Neural crest cell (in vitro differentiated cells): ENCODE measurements at places on chromosomes 3 and 15. TPM values are rescaled to one million over a fixed set of nuclear protein-coding genes. Genes with fewer than 3 reads are reported as not detected.

DNA sequence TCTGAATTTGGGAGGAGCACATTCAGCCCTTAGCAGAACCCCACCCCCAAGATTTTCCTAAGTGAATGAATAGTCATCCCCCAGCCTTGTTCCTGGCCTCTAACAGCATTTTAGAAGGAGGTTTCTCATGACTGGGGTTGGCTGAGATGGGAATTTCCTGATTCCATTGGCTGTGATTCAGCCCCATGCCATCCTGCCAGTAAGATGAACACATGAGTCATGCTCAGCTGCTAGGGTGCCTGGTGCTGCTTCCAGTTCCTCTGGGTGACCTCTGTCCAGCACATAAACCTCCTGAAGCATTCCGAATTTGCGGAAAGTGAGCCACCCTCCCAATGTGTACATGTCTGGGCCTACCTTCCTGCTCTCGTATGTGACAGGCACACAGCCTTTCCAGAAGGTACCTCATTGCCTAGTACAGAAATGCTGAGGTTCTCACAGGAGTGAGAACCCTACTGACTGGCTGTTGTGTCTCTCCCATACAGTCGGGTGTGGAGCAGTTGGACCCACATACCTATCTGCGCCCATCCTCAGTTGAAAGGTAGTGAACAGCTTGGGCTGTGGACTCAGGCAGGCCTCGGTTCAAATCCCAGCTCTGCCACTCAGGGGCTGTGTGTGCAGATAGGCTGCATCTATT, 91.7 kb downstream of the APBA2 start:
- DNase-seq: no peak

GOLGA6B gene
- not detected in 2 replicates for total RNA-seq

DNA sequence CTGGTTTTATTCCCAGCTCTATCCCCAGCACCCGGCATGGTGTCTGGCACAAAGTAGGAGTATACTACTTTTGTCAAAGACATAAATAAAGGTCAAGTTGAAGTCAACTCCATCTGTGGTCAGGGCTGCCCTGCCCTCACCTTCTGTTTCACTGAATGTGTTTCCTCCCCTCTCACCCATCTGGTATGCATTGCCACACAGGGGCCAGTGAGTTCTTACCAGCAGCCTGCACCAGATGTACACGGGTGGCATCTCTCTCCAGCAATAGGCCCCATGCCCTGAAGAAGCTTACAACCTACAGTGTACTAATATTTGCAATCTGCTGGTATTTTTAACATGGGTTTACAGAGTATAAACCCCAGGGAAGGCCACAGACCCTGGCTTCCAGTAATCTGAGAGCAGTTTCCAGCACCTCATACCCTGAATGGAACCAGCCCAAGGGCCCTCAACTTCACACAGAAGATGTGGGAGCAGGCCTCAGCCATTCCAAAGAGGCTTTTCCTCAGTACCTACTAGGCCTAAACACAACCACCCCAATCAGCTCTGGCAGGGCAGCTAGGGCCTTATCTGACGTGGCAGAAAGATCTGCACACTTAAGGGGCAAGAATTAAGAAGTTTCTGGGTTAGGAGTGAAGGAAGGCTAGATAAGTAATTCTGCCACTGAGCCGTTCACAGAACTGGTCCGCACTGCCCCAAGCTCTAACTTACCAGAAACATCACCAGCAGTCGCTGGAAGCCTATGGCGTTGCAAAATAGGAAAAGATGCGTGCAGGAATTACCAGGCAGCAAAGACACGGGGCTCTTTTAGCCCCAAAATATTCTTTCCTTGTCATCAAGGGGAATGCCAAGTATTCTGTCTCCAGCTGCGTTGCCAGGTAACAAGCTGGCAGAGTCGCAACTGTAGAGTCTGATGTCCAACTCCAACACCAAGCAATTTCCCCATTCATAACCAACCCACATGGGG, 2.1 kb downstream of the IDH2 start:
- DNase-seq: no peak

- no peak for DNase-seq
Measured at GRCh38 chr3:108342837-108343486, 46.6 kb downstream of the HHLA2 start.

DNA sequence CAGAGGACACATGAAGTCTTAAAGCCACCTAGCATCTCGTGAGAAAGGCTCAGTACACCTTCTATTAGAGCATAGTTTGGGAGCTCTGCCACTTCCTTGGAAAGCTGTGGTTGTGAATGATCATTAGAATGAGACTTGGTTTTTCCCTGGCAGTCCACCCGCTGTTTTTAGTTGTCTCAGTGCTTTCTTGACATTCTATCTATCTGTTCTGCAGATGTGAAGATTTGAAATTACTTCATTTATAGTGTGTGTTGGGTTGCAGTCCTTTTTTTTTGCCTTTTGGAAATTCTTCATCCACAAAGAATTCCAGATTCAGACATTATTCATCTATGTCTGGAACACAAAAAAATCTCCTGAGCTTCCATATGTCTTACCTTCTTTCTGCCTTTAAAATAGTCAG, 23.7 kb downstream of the PPP2R3A start:
- no peak for DNase-seq

- no peak for DNase-seq
Measured at GRCh38 chr3:50573566-50574443, 4.5 kb downstream of the HEMK1 start.

GRCh38 chr3:134232151-134232550, 18.5 kb downstream of the RYK start:
- no peak for DNase-seq

PIGZ gene
- total RNA-seq: 1.9 TPM in 2 replicates

GRCh38 chr3:39349080-39349479, 19.6 kb downstream of the CCR8 start:
- DNase-seq: no peak

- no peak for DNase-seq
Measured at GRCh38 chr15:64066451-64066850, 20.2 kb upstream of the DAPK2 start.

GRCh38 chr3:155745795-155746550, 1.1 kb upstream of the PLCH1 start:
- DNase-seq: peak; percentile 28

- no peak for DNase-seq
Measured at GRCh38 chr15:97026781-97027180, 696.3 kb downstream of the NR2F2 start.

GRCh38 chr15:68057758-68058157, 3.6 kb downstream of the PIAS1 start:
- no peak for DNase-seq

GRCh38 chr3:13528217-13528867, 20.6 kb upstream of the FBLN2 start:
- DNase-seq: peak; percentile 29

EPHB1 gene
- 12.5 and 13.7 TPM in 2 replicates for total RNA-seq

DNA sequence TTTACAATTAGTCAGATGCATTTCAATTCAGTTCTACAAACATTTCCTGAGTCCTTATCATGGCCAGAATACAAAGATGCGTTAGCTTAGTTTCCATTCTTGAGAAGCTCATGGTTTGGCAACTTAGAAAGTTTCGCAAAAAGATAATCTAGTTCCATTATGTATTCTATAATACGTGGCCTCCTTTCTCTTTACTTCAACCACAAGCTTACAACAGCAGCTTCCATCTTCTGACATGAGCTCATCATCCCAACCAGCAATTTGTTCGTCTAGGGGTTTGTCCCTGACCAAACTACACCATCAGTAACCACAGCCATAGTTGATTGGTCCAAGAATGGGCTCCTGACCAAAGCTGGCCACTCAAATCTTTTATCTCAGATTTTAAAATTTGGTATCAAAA, 267.6 kb upstream of the TBC1D5 start:
- DNase-seq: no peak

DNA sequence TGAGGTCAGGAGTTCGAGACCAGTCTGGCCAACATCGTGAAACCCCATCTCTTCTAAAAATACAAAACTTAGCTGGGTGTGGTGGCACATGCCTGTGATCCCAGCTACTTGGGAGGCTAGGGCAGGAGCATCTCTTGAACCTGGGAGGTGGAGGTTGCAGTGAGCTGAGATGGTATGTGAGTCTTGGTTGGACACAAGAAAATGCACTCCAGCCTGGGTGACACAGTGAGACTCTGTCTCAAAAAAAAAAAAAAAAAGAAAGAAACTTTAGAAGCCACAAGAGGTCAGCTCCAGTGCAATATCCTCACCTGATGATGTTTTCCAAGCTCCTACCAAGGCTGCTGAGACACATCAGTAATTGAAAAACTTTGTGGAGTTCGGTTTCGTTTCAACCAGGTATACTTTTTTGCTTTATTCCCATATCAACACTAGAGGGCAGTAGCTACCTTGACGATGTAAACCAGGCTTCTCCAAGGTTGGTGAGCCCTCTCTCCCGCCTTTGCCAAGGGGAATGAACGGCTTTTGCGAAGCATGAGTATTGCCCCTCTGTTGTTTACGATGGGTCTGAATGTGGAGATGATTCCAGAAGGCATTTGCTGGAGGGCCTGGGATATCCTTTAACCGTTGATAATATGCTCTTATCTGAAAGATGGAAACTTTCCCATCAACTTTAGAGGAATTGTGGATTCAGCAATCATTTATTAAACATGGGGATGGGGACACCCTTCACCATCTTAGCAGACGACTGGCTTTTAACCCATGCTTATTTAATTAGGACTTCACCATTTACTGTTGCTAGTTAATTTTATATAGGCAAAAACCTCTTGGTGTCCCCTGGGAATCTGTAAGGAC, 202.8 kb downstream of the SV2B start:
- peak; percentile 16 for DNase-seq

P2RY1 gene
- total RNA-seq: 8.6 and 9.0 TPM in 2 replicates

DNA sequence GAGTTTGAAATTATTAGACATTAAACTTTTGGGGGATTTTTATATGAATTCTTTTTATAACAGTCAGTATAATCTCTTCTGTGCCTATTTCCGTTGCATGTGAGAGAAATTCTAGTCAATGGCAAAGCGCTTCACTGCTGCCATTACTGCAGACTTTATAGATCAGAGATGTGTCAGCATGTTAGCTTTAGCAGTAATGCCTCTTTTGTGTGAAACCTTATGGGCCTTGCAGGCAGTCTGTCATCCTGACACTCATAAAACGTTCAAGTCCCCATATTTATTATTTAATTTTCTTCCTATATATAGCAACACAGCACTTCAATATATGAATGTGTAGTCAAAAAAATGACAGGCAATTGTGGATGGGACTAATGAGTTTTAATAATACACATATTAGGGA, 191.0 kb downstream of the NLGN1 start:
- DNase-seq: no peak

GRCh38 chr15:50265620-50266019, at the start of gene HDC:
Gene HDC (minus strand): TSS chr15:50265726. CDS start chr15:50265623, 103 bp downstream.
- DNase-seq: peak; percentile 5

SETMAR gene
- 39.4 and 41.9 TPM in 2 replicates for total RNA-seq

- DNase-seq: no peak
Measured at GRCh38 chr3:58955308-58955707, 94.5 kb downstream of the CFAP20DC start.

DNA sequence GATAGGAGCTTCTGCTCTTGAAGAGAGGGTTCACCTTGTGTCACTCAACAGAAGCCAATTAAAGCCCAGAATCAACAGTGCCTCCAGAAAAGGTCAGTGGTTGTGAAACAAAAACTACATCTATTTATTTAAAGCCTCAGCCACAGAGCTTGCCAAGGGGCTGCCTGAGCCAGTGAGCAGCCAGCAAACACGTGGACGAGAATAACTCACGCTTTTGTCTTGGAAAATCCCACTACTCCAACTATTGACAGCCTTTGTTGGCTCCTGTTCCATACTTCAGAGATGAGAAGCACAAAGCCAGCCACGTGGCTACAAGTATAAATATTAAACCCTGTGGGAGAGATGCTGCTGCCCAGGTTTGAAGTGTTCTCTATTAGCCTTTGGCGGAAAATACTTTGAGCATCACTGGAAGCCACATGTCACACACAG, 10.3 kb downstream of the GPR156 start:
- DNase-seq: no peak

DNA sequence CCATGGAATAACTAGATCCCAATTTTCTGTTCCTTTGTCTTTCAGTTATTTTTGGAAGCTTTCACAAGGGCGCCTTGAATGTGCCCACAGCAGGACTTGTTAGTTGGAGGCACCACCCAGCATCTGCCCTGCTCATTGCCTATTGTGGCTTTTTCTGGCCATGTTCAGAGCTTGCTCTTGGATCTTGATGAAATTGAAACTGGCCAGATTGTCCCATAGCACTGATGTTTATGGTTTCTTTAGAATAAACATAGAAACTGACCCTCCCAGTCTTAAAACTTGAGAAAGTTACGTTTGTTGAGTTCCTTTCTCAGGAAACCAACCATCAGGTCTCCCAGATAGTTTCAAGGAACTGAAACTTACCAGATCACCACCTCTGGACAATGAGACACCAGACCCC, 474.7 kb downstream of the IL5RA start:
- no peak for DNase-seq

- no peak for DNase-seq
Measured at GRCh38 chr3:176526225-176526624, 671.1 kb downstream of the TBL1XR1 start.

CCDC13 gene
- 1.5 and 2.0 TPM in 2 replicates for total RNA-seq

IL12A gene
- 0.30 and 0.54 TPM in 2 replicates for total RNA-seq

- DNase-seq: no peak
Measured at GRCh38 chr15:64152507-64153387, 1.2 kb downstream of the SNX22 start.

GRCh38 chr15:42111924-42112323, 17.6 kb upstream of the PLA2G4D start:
- DNase-seq: no peak

DNA sequence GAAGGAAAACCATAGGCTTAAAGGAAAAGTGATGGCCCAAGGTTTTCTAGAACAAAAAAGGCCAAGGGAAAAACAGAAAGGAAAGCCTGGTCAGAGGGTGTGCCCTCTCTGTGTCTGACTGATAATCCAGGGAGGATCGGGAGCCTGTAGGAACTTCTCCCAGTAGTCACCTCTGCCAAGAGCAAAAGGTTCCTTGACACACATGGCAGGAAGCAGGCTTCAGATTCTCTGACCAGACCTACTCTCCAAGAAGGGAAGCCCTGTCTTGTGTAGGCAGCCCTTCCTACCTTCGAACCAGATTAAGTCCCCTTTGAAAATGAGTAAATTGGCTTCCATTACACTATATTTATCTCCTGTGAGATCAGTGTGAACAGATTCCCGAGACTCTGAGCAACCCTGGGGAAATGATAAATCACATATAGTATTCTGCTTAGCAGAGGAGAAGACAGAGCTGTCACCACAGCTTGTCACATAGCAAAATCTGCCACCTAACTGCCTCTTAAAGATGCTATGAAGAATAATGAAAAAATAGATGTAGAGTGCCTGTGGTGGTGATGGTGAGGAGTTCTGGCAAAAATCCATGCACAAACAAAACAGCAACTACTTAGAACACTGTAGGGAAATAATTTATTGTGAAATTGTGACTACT, 38.8 kb downstream of the PARP14 start:
- no peak for DNase-seq

- no peak for DNase-seq
Measured at GRCh38 chr3:14206548-14207177, 28.0 kb downstream of the LSM3 start.

- no peak for DNase-seq
Measured at GRCh38 chr15:39406485-39406884, 174.4 kb upstream of the THBS1 start.

DNA sequence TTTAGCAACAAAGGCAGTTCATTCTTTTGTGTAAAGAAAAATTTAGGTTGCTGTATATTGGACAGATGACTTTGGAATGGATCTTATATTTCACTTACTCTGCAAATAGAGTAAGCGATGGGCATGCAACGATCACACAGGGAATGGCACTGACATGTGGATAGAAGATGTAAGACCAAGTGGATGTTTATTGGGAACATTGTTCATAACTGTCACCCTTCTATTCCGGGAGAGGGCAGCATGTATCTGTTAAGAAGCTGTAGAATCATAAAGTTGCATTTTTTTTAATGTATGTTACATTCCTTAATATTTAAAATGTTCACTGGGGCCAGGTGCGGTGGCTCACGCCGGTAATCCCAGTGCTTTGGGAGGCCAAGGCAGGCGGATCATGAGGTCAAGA, 41.2 kb downstream of the HPS3 start:
- no peak for DNase-seq
